ENCODE measurements at places on chromosomes 16 and 17. TPM values are rescaled to one million over a fixed set of nuclear protein-coding genes. Genes with fewer than 3 reads are reported as not detected.

The NACA2 gene
- not detected for total RNA-seq

The CCT6B gene
- 1.0 TPM for total RNA-seq

- peak; percentile 23 for DNase-seq
Observed at GRCh38 chr17:35368081-35368830, 5.2 kb downstream of the SLFN11 start.

The AKTIP gene
- 28.1 TPM for total RNA-seq

The HOXB3 gene
- total RNA-seq, result 43.4 TPM

GRCh38 chr17:32349503-32349853 is 479 bp upstream of the ZNF207 start:
- DNase-seq, result no peak

DNA sequence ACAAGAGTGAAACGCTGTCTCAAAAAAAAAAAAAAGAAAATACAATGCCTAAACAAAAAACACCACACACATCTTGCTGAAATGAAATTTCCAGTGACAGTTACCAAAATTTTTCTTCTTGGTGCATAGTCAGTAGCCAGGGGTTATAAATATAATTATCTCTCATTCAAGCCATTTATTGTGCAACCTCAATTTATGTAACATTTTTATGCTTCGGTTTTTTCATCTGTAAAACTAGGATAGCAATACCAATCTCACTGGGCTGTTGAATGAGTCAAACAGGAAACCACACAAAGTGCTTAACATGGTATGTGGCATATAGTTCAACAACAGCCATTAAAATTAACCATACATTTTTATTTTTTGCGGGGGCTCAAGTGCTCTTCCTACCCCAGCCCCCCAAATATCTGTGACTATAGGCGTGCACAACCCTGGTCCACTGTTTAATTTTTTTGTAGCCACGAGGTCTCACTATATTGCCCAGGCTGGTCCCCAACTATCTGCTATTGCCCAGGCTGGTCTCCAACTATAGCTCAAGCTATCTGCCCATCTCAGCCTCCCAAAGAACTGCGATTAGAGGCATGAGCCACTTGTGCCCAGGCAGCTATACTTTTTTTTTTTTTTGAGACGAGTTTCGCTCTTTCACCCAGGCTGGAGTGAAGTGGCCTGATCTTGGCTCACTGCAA is 2.6 kb downstream of the COG4 start:
- DNase-seq, result no peak

The TTLL6 gene
- 25.1 TPM for total RNA-seq

The AOC3 gene
- total RNA-seq, result 25.4 TPM

GRCh38 chr17:15395091-15395490 is 53.7 kb upstream of the TEKT3 start:
- DNase-seq, result no peak

GRCh38 chr16:85058909-85059308 is 31.3 kb downstream of the KIAA0513 start:
- DNase-seq, result no peak

DNA sequence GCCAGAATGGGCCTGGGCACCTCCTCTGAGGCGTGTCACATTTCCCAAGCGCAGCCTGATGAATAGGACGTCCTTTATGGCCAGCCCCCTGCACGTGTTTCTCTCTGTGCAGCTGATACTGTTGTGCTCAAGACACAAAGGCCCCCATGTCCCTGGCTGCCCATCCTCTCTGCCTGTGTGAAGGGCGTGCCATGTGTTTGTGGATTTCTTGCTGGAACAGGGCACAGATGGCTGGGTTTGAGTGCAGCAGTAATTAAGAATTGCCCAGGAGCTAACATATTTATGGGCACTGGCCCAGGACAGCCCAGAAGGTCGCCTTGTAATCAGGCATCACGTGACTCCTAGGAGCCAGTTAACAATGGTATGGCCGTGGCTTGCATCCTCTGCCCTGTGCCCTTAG is 181.1 kb downstream of the CCDC182 start:
- no peak for DNase-seq

The CTF1 gene
- 1.1 TPM for total RNA-seq

DNA sequence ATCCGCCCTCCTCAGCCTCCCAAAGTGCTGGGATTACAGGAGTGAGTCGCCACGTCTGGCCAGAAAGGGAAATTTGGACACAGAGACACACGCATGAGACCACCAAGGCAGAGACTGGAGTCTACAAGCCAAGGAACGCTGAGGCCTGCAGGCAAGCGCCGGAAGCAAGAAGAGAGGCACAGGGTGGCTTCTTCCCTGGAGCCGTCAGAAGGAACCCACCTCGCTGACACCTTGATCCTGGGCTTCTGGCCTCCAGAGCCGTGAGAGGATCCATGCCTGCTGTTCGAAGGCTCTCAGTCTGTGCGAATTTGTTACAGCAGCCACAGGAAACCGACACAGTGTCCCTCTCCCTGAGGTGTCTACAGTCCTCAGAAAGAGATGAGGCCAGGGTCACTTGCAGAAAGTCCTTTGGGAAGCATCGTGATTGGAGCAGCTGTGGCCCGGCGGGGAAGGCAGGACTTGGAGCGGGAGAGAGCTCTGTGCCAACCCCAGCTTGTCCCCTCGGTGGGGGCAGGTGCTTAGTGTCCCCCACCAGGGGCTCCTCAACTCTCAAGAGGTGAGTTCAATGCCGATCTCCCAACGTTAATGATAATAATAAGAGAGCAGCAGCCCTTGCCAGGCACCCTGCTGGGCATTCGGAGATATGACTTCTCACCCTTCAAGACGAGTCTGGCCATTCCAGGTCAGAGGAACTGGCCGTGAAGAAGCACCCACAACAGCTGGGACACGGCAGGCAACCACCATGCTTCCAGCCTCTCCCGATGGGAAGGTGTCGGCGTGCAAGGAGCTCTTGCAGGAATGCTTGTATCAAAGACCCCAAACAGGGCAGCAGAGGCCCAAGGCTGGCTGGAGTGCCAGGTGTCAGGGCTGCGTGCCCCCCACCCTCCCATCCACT is 68.4 kb upstream of the TNRC6C start:
- no peak for DNase-seq

The CCDC154 gene
- total RNA-seq, result 1.1 TPM

The G6PC1 gene
- total RNA-seq, result 0.67 TPM

- DNase-seq, result no peak
Observed at GRCh38 chr16:78606545-78606944, 507.1 kb downstream of the WWOX start.

The SULT1A2 gene
- total RNA-seq, result 44.3 TPM

The SSTR5 gene
- not detected for total RNA-seq

DNA sequence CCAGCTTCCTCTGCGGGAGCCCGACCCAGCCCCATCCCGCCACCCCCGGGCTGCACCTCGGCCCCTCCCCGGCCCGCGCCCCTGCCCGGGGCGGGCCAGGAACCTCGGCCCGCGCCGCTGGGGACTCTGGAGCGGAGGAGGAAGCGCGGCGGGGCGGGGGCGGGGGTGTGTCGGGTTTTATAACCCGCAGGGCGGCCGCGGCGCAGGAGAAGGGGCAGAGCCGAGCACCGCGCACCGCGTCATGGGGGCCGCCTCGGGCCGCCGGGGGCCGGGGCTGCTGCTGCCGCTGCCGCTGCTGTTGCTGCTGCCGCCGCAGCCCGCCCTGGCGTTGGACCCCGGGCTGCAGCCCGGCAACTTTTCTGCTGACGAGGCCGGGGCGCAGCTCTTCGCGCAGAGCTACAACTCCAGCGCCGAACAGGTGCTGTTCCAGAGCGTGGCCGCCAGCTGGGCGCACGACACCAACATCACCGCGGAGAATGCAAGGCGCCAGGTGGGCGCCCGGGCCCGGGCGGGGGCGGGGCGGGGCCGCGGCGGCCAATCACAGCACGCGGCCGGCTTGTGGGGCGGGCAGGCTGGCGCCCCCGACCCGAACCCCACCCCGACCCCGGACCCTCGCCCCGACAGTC is at the start of gene ACE:
TSS of gene ACE (plus strand) at position 208 of the 626 bp plus-strand sequence. CDS start at position 242, 34 bp downstream.
- DNase-seq, result peak; percentile 90

The GNGT2 gene
- 0.89 TPM for total RNA-seq
